ENCODE measurements at places on chromosomes 5 and 9.
A peak's percentile ranks its signal among the peaks of the same experiment; 100 is the strongest.

DNA sequence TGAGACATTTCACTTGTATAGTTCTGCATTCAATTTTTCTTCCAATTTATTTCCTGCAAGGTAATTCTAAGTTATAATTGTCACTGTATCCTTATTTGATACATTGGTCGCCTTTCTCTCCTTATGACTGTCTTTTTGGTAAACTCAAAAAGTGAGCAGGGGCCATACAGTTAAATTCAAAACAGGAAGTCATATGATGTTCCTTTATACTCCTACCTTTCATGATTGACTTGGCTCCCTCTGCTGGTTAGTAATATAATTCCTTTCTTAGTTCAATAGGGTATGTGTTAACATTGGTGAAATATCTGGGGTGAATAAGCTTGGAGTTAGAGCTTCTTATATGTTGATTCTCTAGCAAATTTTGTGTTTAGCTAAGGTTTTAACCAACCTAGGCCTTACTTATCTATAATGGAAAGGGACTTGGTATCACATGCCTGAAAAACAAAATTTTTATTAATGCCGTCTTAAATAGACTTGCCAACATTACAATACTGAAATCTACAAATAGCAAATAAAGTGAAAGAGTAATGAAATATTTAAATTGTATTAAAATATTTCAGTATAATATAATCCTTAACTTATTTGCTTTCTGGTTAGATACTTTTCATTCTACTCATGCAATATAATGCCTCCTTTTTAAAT lies 6.0 kb upstream of the NIPBL start:
- DNase-seq = no peak

- DNase-seq = no peak
These were observed 66.2 kb upstream of the ZNF462 start for GRCh38 chr9:106796771-106797170.

GRCh38 chr5:42043400-42043799 lies 118.3 kb downstream of the FBXO4 start:
- no peak for DNase-seq

GRCh38 chr5:148839960-148840359 lies 13.5 kb downstream of the ADRB2 start:
- DNase-seq = no peak

- DNase-seq = no peak
These were observed 6.5 kb downstream of the GAS1 start for GRCh38 chr9:86940774-86941173.

- no peak for DNase-seq
These were observed 79.5 kb downstream of the TTC39B start for GRCh38 chr9:15227491-15227890.

GRCh38 chr5:1108865-1109174 lies 3.0 kb downstream of the SLC12A7 start:
- no peak for DNase-seq

DNA sequence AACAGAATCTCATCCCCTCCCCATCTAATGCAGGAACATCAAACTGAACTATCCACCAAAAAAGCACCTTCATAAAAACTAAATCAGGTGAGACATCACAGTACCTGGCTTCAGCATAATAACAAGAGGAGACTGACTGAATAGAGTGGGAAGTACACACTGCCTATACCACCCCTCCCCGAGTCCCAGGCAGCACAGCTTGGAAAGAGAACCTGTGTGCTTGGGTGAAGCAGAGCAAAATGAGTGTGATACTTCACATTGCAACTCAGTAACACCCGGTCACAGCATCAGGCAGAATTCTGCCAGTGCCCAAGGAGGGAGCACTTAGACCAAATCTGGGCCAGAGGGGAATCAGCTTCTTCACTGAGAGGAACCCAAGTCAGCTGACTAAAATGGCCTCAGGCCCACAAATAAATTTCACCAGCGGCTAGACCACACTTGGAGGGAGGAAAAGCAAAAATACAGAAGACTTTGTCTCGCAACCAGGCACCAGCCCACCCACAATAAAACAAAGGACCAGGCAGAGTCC lies 69.3 kb upstream of the OR2K2 start:
- no peak for DNase-seq

- no peak for DNase-seq
These were observed 152.4 kb downstream of the BRINP1 start for GRCh38 chr9:119216651-119217331.

DNA sequence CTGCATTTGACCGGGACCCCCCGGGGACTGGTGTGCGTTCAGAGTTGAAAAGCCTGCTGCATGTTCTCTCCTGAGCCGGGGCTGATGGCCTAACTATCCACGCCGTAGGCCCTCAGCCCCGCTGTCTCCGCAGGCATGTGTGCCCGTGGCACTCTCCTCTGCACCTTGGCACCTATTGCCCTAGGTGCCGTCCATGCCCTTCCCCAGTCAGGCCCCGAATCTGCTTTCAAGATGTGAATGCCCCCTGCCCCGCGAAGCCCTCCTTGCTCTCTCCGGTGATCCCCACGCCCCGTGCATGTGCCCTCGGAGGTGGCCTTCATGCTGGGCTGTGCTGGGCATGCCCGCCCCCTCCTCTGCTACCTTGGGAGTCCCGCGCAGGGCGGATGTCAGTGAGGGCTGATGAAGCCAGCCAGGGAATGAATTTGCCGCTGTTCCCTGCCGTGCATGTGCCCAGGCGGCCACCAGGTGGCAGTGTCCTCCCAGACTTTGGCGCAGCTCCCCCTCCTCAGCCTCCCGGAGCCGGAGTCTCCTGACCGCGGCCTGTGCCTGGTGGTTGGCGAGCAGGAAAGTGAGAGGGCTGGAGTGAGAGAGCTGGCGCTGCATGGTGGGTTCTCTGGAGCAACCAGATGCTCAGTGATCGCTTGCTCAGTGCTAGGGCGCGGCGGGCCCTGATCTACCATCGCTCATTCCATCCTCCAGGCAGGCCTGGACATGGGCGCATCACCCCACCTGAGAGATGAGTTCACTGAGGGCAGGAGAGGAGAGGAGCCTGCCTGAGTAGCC lies 112.9 kb upstream of the LMX1B start:
- DNase-seq = peak; percentile 97

- no peak for DNase-seq
These were observed 171.1 kb upstream of the SMIM23 start for GRCh38 chr5:171614511-171614910.

DNA sequence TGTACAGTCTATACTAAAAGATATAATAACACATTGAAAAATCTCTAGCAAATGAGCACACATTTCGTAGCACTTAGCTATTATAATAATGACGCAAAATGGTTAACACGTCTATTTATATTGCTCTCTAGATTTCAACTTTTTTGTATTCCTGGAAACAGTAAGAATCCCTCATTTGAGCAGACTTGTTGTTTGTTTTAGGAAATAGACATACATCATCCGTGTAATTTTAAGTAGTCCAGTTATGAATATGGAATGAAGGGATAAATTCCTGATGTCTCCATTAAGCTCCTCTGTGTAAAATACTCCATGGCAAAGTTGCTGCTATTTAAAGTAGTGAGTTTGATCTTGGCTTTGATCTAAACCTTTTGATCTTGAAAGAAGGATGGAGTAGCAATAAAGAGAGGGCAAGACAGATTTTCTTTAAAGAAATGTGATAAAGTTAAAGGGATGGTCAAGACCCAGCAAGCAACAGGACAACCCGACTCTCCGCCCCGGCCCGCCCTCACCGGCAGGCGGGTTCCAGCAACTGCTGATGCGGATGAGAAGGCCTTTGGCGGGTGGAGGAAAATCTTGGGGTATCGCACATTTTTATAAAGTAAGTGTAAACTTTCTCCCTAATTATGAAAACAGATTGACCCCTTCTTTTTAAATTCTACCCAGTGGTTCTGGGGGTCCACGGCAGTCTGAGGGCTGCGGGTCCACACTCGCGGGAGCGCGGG lies 277.4 kb downstream of the AOPEP start:
- peak; percentile 80 for DNase-seq

DNA sequence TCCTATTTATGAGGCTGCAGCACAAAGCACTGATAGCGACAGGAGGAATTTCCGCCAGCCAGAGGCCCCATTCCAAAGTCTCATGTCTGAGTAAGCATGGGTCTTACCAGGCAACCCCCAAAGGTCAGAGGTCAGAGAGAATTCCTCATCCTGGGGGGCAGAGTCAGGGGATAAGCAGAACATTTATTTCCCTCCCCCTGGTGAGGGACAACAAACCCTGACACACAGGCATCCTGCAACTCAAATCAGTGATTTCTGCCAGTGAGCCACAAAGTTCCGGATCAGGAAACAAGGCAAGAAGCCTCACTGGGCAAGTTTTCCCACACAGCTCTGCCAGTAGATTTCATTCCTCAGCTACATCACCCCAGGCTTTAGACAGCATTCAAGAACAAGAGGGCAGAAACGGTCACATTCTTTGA lies 37.0 kb downstream of the ADAMTS12 start:
- DNase-seq = no peak

DNA sequence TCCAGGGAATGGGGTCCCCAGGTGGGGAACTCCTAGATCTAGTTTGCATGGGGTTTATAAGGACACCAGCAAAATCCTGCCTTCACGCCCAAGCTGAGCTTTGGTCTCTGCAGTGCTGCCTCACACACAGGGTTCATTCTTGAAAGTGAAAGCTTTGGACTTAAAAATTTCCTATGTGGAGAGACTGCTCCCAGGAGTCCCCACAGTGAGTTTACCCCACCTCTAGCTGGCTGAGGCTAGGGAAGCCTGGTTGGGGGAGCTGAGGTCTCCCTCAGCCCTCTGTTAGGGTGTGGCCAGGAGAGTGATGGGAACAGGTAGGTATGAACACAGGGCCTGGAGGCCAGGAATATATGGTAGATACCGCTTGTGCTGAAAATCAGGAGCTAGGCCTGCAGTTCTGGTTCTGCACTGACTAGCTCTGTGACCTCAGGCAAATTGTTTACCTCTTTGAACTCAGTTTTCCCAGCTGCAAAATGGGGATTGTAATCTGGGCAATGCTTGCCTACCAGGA lies 41.5 kb upstream of the LARP1 start:
- DNase-seq = peak; percentile 67

GRCh38 chr5:100779669-100780375 lies 123.3 kb downstream of the ST8SIA4 start:
- no peak for DNase-seq

DNA sequence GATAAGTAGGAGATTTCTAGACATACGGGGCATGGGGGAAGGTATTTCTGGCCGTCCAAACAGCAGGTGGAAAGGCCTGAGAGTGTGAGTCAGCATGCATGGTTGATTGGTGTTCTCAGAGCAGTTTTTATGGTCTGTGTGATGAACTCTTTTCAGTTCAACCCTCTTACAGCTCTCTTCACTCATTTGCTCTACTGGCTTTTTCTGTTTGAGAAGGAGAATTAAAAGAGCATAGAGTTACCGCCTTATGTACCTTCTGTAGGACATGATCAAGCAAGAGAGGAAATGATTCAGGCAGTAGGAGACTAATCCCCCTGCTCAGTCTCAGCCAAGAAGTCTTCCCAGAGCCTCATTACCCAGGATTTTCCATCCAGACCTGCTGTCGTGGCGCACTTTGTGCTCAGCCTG lies 92.4 kb downstream of the PRDM6 start:
- DNase-seq = no peak

DNA sequence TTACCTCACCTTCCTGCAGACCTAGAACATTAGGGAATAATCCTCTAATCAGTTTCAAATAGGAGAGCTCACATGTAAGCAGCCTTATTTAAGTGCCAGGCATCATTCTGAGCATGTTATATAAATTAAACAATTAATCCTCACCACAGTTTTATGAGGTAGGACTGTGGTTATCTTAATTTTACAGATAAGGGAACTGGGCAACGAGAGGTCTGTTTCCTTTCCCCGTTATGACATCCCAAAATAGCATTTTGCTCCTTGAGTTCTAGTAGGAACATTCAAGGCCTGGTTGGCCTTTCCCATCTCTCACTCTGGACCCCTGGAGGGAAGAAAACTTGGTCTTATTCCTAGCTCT lies 19.1 kb upstream of the IFNB1 start:
- no peak for DNase-seq

DNA sequence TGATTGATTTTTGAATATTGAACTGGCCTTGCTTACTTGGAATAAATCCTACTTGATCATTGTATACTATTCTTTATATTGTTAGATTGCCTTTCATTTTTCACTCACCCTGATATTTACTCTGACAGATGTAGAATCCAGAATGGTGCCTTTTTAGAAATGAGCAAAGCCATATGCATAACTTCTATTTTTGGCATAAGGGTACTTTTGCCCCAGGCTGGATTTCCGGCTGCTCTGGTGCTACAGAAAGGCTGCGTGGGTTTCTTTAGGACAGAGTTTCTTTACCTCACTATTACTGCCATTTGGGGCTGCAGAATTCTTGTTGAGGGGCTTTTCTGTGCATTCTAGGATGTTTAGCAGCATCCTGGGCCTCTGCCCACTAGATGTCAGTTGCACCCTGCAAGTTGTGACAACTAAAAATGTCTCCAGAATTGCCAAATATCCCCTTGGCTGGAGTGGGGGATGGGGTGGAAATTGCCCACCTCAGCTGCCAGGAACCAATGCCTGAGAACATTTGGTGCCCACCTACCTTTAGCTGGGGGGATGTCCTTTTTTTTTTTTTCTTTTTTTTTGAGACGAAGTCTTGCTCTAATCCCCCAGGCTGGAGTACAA lies 50.1 kb downstream of the SLC36A1 start:
- no peak for DNase-seq

DNA sequence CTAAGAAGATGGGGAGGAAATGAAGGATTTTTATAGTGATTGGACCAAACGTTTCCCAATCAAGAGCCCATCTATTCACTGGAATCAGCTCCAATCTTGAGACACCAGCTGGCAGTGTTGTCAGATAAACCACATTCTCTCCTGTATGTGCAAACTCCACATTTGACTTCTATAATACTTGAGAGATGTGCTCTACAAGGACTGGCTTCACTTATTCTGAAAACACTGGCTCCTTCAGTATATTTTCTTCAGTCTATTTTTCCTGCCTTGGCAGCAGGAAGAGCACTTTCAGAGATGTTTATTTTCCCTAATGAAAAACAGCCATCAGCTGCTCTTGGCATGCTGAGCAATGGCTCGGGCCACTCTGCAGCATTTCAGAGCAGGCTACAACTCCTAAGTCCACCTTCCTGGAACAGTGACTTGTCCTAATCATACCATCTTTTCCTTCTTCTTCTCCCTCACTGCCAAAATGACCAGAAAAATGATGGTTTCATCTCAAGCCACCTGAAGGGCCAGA lies 96.9 kb upstream of the FSTL4 start:
- DNase-seq = peak; percentile 3

DNA sequence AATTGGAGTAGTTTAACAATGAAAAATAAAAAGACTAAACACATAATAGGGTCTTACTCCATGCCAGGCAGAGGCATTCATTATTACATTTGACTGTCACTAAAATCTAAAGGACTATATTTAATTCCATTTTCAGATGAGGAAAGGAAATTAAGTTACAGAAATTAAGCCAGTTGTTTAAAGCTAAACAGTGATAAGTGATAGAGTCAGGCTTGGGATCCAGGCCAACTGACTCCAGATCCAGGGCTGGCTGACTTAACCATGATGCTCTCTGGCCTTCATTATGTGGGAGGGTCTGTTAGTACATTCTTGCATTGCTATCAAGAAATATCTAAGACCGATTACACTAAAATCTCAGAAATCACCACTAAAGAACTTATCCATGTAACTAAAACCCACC lies 107.2 kb downstream of the ARHGEF28 start:
- DNase-seq = no peak

DNA sequence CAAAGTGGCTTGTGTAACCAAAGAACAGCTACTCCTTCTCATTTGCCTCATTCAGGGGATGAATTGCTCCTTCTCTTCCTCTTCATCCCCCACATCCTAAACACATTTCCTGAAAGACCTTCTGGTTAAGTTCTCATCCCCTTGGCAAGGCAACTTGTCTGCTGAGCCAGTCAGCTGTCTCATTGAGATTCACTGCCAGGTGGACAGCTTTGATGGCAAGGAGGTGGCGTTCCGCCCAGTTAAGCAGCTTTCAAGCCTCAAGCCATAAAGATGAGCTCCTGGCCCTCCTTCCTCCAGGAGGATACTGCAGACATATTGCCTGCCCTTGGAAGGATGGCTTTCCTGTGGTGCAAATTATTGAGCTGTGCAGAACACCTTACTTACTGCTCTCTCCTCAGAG lies 448.6 kb upstream of the MPDZ start:
- DNase-seq = no peak
